Natural killer cell treated with Interleukin-12 subunit alpha and Interleukin-12 subunit beta and Interleukin-15 and Interleukin-18, amount 100 ng/mL, for 72 hours (primary cell): ENCODE measurements at places on chromosomes 11 and 22. TPM values are rescaled to one million over a fixed set of nuclear protein-coding genes. Genes with fewer than 3 reads are reported as not detected.

Gene C11orf87
- not detected for total RNA-seq

- DNase-seq, result no peak
Measured at GRCh38 chr11:58926695-58927094, 12.6 kb upstream of the GLYATL1 start.

DNA sequence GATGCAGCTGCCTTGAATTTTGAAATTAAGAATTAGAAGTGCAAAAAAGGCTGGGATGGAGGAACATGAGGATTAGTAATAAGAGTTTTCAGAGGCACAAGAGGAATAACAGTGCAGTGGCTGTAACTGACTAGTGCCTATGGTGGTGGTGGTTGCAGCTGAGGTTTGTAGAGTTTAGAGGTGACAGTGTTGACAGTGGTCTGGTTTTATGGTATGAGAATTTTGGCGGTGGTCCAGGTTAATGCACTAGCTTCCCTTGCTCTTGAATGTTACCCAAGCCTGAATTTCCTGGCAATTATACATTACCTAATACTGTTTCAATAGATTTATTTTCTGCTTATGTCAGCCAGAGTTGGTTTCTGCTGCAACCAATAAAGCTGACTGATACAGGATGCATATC is 112.8 kb upstream of the C11orf87 start:
- no peak for DNase-seq

GRCh38 chr11:105611572-105612441 is 1.9 kb downstream of the GRIA4 start:
- no peak for DNase-seq

- DNase-seq, result no peak
Measured at GRCh38 chr11:88102598-88102934, 72.7 kb downstream of the RAB38 start.

DNA sequence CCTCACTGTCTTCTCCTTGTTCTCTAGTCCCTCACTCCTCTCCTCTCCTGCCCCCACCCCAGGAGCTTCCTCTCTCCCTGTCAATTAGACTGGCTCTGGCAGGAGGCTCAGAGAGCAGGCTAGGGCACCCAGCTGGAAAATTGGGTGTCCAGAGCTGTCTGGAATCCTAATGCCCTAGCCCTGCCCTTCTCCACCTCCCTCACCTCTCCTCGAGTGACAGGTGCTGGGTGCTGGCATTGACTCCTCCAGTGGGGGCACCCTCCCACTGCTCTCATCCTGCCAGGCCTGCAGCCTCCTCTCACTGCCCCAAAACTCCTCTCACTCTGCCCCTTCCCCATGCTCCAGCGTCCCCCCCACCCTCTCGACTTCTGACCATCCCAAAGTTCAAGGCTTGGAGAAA is 68.9 kb downstream of the CYTH4 start:
- DNase-seq, result no peak
